ENCODE measurements at places on chromosomes 5 and 9.
A peak's percentile ranks its signal among the peaks of the same experiment; 100 is the strongest.

- no peak for DNase-seq
Measured at GRCh38 chr9:134614256-134614655, 27.3 kb upstream of the COL5A1 start.

DNA sequence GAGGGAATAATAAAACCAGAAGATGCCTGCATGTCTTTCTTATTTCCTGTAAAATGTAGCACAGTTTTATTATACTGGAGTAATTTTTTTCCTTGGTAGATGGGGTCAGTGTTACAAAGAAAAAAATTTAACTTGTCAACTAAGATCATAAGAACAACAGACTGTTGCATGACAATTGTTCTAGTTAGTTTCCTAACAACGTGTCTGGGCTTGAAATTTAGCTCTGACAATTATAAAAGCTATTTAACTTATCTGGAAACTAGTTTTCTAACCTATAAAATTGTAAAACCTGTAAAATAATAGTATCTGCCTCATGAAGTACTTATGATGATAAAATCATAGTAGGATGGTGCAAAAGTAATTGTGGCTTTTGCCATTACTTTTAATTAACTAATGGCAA, 4.9 kb downstream of the SHOC1 start:
- DNase-seq: no peak

DNA sequence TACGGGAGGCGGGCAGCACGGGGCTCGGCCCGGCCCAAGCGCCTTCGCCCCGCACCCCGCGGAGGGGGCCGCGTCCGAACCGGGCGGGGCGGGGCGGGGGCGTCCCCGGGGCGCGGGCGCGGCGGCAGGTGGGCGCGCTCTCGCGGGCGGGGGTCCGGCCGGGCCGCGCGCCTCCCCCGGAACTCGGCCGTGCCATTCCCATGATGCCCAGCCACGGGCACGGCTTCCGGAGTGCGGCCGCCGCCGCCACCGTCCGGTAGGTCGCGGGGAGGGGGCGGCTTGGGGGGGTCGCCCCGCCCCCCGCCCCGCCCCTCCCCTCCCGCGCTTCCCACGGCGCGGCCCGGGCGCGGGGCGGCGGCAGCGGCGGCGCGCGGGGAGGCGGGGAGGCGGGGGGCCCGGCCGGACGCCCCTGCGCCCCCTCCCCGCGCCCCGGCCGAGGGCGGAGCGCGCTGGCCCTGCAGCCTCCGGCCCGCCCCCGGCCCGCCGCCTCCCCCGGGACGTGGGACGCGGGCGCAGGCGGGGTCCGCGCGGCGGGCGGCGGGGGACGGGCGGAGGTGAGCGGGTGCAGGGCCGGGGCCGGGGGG, at the start of gene PPP1R26:
Gene PPP1R26, plus strand, starts transcription at position 314 of the 584 bp plus-strand sequence. CDS start 4,729 bp downstream, outside the sequence.
- DNase-seq: no peak

DNA sequence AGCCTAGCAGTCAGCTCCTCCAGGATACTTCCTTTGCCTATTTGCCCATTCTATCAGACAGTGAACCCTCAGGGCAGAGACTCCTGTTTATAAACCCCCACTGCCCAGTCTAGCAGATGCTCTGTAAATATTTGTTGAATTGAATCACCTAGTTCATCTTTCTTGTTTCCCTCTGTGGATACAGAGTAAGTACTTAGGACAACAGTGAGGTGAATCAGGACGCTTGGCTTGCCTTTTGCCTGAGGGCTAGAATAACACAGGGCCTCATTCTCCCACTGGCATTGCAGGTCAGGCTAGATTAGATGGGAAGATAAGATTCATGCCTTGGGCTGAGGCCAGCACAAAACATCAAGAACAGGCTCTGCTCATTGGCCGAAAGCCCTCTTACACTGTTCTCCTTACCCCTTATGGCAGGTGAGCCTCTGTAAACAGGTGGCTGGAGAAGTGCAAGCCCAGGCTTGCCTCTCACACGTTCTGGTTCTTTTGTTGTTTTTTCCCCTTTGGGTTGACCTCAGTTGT, 22.2 kb downstream of the TNFSF8 start:
- no peak for DNase-seq

- no peak for DNase-seq
Measured at GRCh38 chr5:68544091-68544647, 328.6 kb downstream of the PIK3R1 start.

GRCh38 chr5:59831326-59832010, 62.1 kb downstream of the PDE4D start:
- DNase-seq: no peak

- no peak for DNase-seq
Measured at GRCh38 chr5:54146390-54146789, 164.0 kb downstream of the ARL15 start.

DNA sequence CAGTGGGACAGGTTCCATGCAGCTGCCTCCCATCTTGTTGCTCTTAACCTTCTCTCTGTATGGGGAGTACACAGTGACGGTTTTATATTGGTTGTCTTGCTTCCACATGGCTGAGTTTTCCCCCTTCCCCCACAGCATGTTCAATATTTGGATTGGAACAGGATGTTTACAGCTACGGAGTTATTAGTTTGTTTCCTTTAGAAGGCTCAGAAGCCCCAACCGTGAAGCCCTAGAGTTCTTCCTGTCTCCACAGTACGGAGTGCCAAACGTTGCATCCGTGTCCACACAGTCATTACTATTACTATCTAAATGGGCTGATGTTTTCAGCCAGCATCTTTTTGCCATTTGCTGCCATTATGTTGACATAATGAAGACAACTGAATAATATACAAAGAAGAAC, 277.5 kb downstream of the MARCHF11 start:
- DNase-seq: no peak

- DNase-seq: peak; percentile 50
Measured at GRCh38 chr9:137156567-137157375, 13.1 kb downstream of the LRRC26 start.

- no peak for DNase-seq
Measured at GRCh38 chr5:142544946-142545649, 140.8 kb downstream of the FGF1 start.

- DNase-seq: no peak
Measured at GRCh38 chr5:41277476-41278245, 64.3 kb upstream of the C6 start.

GRCh38 chr9:135989722-135990467, 28.7 kb upstream of the UBAC1 start:
- peak; percentile 61 for DNase-seq

- peak; percentile 34 for DNase-seq
Measured at GRCh38 chr5:40486437-40487275, 193.1 kb upstream of the PTGER4 start.

- peak; percentile 36 for DNase-seq
Measured at GRCh38 chr5:91162534-91163381, 220.4 kb downstream of the ARRDC3 start.

- no peak for DNase-seq
Measured at GRCh38 chr5:14178671-14179211, 35.6 kb downstream of the TRIO start.

GRCh38 chr5:58456026-58456425, 3.9 kb downstream of the PLK2 start:
- DNase-seq: no peak

- DNase-seq: peak; percentile 75
Measured at GRCh38 chr5:154190595-154191304, at the start of gene GALNT10. GALNT10 (plus strand) TSS chr5:154190733; CDS start chr5:154190867, 134 bp downstream.

DNA sequence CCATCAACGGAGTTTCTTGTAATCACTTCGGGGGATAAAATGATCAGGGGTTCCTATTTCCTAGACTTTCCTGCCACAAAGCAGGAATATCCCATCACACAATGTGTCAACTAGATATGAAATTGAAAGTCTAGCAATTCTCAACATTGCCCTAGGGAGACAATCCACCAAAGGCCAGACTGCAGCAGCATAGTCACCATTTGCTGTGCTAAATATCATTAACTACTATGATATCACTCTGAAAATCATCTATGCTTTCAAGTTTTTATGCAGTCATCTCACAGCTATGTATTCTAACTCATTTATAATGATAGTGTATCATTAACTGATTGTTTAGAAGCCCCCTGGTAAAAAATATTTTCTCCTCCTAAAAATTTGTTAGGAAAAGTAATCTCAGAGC, 342.6 kb upstream of the CDH6 start:
- no peak for DNase-seq

DNA sequence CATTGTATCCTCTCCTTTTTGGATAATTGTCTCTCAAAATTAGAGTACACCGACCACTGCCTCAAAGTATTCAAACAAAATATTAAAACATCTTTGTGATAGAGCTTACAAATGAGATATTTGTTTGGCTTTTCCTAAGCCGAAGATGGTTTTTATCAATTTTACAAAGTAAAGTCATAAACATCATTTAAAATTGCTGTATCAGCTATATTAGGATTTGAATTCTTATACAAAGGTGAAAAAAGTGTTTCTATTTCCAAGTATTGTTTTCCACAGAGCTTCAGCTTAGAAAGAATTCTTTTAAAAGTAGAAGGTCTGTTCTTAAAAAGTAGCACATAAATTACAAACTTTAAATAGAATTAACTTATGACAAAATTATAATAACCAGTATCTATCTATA, 116.6 kb upstream of the IFNE start:
- no peak for DNase-seq

DNA sequence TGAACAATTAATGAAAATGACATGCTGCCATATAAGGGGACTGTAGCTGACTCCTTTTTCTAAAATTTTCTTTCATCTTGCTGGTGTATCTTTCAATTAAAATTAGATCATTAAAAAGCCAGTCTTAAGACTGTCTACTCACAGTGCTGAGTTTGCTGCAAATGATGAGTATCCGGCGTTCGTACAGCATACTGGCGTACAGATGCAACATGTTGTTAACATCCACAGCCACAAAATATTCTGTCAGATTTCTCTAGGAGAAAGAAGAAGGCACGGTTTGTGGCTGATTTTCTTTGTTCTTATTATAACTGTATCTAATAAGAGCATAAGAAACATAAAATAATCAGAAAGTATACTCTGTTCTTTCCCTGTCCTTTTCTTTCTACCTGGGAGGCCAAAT, 278.1 kb downstream of the DENND1A start:
- no peak for DNase-seq

DNA sequence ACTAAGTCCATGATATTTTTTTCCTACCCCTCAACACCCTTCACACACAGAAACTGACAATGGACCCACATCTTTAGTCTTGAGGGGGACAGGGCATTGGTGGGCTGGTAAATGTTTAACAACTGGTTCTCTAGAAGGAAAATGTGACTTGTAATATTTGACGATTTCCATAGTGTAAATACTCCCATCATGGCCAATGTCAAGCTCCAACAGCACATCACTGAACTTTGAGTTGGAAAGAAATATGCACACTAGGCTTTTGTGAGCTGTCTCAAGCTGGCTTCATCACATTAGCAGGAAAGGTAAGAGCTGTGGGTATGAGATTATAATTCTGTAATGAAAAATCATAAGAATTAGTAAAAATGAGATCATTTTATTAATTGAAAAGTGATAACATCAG, 189.9 kb upstream of the PRLR start:
- no peak for DNase-seq

GRCh38 chr9:38017885-38018186, 51.2 kb downstream of the SHB start:
- no peak for DNase-seq

GRCh38 chr9:69130456-69131441, 43.3 kb upstream of the TJP2 start:
- DNase-seq: no peak

DNA sequence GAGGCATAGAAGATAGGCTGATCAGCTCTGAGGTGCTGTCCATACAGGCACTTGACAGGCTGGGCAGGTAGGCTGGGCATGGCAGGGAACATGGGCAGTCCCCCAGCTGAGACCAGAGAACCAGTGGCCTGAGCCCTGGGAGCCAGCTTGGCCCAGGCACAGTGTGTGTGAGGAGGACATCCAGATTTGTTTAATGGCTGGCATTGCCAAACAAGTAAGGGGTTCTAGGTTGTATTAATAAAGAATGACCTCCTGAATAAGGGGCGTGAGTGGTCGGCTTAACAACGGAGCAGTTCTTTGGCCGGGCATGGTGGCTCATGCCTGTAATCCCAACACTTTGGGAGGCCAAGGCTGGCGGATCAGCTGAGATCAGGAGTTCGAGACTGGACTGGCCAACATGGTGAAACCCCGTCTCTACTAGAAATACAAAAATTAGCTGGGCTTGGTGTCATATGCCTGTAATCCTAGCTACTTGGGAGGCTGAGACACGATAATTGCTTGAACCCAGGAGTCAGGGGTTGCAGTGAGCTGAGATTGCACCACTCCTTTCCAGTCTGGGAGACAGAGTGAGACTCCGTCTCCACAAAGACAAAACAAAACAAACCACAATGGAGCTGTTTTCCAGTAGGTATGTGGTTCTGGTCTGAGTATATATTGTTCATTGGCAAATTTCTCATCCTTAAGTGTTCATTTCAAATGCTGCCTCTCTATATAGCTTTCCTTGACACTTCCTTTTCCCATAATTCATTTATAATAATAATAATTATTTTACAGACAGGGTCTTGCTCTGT, 56.2 kb downstream of the ANGPTL2 start:
- DNase-seq: no peak

- no peak for DNase-seq
Measured at GRCh38 chr9:36939655-36940499, 94.2 kb downstream of the PAX5 start.

DNA sequence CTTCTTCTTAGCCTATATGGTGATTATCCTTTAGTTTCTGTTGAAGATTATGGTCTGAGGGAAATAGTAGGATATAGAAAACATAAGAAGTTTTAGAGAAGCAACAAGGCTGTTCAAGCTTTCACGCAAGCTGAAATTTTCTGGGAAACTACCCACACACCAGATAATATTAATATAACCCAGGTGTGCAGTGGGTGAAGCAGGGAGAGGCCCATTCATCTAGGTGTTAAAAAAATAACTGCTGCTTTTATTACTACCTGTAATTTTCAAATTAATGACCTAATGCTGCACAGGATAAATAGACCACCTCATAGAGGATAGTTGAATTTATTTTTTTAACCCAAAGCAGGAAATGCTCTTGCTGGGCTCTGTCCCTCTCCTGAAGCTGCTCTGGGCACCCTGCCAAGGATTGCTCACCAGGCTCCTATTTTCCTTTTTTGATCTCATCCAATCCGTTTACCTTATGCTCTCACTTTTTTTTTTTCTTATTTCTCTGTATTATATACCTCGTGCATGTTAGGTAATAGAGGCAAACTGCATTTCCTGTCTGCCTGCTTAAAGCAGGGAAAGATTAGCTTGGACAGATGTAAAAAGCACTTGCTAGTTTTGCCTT, 124.3 kb upstream of the SLC12A2 start:
- peak; percentile 41 for DNase-seq

DNA sequence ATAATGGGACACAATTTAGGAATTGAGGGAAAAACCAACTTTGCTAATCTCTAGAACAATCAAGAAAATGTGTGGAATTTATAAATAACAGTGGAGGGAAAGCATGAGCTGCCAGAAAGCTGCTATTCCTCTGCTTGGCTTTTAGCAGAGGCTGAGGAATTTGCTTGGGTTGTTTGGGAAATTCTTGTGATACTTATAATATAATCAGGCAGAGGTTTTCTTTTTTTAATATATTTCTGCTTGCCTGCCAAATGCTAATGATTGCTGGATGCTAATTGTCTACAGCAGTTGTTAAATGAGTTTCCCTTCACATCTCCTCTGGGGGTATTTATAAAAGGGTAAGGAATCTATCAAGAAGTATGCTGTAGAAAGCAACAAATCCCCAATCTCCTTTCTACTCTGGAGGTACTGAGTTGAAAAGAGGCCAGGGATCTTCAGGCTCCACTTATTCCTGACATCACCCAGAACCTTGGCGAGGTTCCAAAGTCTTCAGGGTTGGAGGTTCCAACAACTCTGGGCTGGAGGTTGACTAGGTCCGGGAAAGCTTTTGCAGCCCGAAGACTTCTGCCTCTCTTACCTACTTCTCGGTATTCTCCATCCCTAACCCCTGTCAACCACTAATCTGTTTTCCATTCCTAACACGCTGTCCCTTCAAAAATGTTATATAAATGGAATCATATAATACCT, 60.4 kb upstream of the TMED7 start:
- DNase-seq: no peak

Data from CD4-positive, alpha-beta T cell treated with Interleukin-6 for 4 hours (primary cell).